ENCODE measurements at places on chromosomes 3 and 15. TPM values are rescaled to one million over a fixed set of nuclear protein-coding genes. Genes with fewer than 3 reads are reported as not detected.

MESP2 gene
- not detected for total RNA-seq

CCR3 gene
- total RNA-seq, result 0.52 TPM

CKMT1B gene
- total RNA-seq, result not detected

NR2C2 gene
- 24.9 TPM for total RNA-seq

SMCO1 gene
- total RNA-seq, result not detected

WDR93 gene
- not detected for total RNA-seq
